ENCODE measurements at places on chromosomes 2 and 18.
A peak's percentile ranks its signal among the peaks of the same experiment; 100 is the strongest.

- DNase-seq: no peak
These were observed 156.4 kb downstream of the NCKAP5 start for GRCh38 chr2:133411857-133412256.

GRCh38 chr2:9473985-9474360 is 378 bp upstream of the IAH1 start:
- DNase-seq: no peak

DNA sequence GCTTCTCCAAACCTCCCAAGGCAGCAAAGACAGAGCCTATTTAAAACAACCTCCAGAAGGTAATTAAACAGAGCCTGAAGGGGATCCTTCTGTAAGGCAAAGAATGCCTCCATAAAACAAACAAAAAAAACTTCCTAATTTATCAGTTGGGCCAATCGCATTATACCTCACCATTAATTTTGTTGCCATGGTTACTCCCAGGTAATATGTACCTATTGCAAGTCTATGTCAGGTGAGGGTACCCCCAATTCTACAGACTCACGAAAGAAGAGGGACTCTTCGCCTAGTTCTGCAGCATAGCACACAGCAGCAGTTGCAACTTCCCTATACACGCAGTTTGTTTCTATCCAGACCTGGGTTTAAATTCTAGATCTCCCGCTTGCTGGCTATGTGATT is 38.8 kb downstream of the SFXN5 start:
- DNase-seq: no peak

- no peak for DNase-seq
These were observed 157.5 kb downstream of the TGIF1 start for GRCh38 chr18:3607309-3608098.

GRCh38 chr18:74331404-74331803 is 15.8 kb downstream of the C18orf63 start:
- peak; percentile 17 for DNase-seq

- DNase-seq: no peak
These were observed 237.4 kb upstream of the VRK2 start for GRCh38 chr2:57809230-57809629.

DNA sequence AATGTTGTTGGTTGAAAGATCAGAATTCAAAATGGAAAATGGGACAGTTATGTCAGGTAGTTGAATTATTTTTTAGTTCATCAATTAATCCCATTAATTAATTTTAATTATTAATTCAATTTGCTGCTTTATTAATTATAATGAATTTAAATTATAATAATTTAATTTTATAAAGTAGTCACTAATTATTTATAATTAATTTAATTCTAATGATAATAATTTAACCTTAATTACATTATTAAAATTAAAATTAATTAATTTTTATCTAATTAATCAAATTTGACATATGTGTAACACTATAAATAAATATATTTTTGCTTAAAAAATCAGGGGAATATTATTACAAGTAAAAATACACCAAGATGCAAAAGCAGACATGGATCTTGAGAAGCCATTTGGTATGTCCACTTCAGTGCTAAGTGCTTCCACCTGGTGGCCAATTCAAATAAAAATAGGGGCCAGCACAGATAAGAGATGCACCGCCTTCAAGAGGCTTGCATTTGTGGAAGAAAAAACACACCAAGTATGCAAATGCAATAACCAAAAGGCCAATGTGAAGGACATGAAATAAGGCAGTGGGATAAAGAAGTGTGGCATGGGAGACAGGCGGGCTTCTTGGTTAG is 73.2 kb downstream of the MBP start:
- DNase-seq: no peak

GRCh38 chr18:52582516-52582915 is 242.5 kb downstream of the DCC start:
- DNase-seq: no peak

DNA sequence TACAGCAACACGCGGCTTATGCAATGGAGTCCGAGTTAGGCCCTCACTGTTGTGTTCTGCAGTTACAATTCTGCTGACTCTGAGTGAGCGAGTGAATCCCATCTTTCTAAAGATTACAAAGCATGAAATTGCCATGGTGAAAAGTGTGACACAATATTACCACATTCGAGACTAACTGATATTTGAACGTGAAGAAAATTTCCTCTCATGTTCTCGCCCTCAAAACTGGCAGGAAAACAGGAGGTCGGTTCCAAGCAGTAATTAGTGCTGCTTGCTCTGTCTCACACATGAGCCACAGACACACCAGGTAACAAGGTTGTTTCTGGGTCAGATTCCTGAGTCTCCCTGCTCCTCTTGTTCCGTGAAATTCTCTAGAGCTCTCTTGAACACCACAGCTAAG is 93.7 kb upstream of the RIOK3 start:
- DNase-seq: no peak

DNA sequence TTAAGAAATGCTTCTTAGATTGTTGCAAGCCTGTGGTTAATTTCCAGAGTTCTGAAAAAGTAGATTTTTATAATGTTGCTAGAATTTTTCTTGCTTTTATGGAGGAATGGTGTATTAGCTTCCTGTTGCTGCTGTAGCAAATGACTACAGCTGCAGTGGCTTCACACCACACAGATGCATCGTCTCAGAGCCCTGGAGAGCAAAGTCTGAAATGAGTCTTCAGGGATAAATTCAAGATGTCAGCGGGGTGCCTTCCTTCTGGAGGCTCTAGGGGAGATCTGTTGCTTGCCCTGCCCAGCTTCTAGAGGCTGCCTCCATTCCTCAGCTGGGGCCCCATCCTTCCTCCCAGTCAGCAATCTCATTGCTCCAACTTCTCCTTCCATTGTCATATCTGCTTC is 187.8 kb downstream of the ZNF516 start:
- no peak for DNase-seq

DNA sequence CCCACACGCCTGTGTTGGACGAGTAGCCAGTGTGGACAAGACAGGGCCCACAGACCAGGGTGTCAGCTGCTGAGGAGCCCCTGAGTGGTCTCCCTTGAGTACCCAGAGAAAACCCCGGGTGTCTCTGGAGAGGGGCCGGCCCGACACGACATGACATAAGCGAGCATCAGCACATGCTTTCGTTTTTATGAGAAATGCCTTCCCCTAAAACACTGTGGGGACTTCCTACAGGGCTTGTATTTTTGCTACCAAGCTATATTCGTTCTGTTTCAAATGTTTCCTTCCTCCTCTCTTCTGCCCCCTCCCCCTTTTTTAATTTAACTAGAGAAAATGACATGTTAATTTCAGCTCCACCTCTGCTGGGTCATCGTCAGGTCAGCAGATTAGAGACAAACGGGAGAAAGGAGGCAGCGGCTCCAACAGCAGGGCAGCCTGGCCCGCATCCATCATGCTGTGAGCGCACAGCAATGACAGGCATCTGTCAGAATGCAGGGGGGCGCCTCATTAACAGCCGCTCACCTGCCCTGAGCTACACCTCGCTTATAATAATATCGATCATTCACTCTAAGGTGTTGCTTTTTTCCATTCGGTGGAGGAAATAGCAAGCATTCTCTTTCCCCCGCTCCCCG is 286.2 kb downstream of the ZNF516 start:
- no peak for DNase-seq

- DNase-seq: no peak
These were observed 123.4 kb downstream of the MTCL1 start for GRCh38 chr18:8828798-8829197.

DNA sequence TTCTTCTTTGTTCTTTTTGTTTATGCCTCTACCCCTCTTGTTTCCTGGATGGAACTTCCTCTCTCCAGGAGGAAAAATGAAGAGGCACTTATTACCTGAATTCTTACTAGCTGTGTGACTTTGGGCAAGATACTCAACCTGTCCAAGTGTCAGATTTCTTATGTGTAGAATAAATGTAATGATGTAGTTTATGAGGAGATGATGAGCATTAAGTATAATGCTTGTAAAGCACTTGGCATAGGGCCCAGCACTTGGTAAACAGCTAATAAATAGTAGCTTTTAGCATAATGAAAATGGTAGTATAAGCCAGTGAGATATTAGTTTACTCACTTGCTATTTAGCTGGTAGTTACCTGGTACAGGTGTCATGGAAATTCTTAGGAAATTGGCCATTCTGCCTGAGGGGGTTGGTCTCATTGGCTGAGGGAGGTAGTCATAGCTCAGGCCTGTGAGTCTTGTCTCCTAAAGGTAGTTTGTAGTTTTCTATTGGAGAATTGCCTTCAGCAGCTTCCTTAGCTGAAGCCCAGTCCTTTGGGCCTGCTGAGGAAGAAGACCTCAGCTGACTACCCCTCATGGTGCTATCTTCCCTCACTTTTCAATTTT is 133.4 kb upstream of the NABP1 start:
- no peak for DNase-seq

Data from fibroblast of skin of left biceps (primary cell).